ENCODE measurements at places on chromosomes 13 and 19.

- no peak for DNase-seq
- no peak overlapping the region for H3K4me3 ChIP-seq
- H3K4me1 ChIP-seq: no peaks in the 10 kb centered on the region
- H3K27ac ChIP-seq: no peak overlapping the region
- H3K36me3 ChIP-seq: peaks cover 95% of the 10 kb centered on the region
- no peaks in the 10 kb centered on the region for H3K27me3 ChIP-seq
Measured at GRCh38 chr13:110472904-110473563, 88.5 kb downstream of the RAB20 start.

DNA sequence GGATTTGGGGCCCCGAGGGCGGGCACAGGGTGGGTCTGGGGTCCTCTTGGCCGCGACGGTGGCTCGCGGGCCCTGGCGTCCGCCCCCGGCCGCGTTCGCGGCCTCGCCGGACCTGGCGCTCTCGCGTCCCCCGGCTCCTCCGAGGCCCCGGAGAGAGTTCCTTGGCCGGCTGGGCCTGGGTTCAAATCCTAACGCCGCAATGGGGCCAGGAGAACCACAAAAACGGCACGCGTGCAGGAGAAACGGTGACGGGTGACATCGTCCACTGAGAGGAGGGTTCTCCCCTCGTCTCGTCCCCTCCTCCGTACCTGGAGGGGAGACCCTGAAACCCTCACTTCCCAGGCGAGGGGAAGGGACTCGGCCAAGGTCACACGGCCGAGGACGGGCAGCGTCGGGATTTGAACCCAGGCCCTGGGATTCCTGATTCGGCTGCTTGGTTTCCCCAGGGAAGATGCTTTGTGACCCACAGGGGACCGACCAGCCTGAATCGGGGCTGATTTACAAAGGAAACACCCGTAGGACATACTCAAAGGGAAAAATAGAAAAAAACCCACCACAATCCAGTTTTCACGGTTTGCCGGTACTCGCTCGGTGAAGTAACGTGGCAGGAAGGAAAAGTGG lies 624 bp downstream of the SAFB start:
- peak; percentile 47 for DNase-seq
- peaks cover 61% of the 10 kb centered on the region for H3K36me3 ChIP-seq
- H3K4me3 ChIP-seq: peak overlapping the region; percentile 87
- H3K27ac ChIP-seq: peak overlapping the region; percentile 91
- no peaks in the 10 kb centered on the region for H3K27me3 ChIP-seq

GRCh38 chr13:29000826-29001225 lies 180.7 kb downstream of the MTUS2 start:
- H3K4me3 ChIP-seq: no peak overlapping the region
- no peak for DNase-seq
- H3K27ac ChIP-seq: no peak overlapping the region
- H3K27me3 ChIP-seq: no peaks in the 10 kb centered on the region

DNA sequence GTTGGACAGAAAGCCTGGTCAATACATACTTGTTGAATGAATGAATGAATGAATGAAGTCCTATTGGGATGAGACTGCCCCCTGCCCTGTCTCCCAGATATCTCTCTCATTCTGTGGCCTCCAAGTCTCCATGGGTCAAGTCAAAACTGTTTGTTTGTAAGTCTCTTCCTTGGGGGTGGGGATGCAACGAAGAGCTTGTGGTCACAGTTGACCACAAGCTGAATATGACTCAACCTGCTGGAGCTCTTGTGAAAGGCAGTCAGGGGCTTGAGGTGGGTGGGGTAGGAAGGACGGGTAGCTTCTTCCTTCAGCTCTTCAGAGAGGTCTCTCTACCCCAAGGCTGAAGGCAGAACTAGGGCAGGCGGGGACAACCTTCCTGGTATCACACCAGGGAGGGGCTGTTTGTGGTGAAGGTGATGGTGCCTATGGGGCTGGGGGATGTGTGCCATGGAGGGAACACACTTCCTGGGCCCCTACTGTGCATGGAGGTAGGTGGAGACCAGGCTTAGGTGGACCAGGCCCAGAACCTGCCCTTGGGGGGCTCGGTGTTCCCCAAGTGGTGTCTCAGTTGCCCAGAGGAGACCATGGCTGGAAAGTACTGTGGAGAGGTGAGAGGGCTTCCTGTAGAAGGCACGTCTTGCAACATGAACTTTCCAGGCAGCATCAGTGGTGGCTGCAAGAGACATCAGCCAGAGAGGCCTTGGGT lies 8.0 kb downstream of the MYO1F start:
- no peaks in the 10 kb centered on the region for H3K4me1 ChIP-seq
- DNase-seq: no peak
- H3K27me3 ChIP-seq: no peaks in the 10 kb centered on the region
- no peak overlapping the region for H3K27ac ChIP-seq
- H3K36me3 ChIP-seq: no peaks in the 10 kb centered on the region
- H3K4me3 ChIP-seq: no peak overlapping the region

DNA sequence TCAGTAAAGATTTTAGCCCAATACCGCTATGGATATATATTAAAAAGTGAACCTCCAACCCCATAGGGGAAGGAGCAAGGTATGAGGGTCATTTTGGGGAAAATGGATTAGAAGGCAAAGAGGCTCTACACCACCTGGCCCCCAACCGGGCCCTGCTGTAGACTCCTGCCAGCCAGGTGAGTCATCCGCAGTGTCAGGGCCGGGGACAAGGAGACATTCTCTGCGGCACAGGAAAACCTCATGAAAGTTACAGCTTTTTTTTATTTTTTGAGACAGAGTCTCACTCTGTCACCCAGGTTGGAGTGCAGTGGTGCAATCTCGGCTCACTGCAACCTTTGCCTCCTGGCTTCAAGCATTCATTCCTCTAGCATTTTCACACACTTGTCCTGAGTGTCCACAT lies 32.0 kb downstream of the ZFR2 start:
- H3K4me3 ChIP-seq: no peak overlapping the region
- no peaks in the 10 kb centered on the region for H3K4me1 ChIP-seq
- no peaks in the 10 kb centered on the region for H3K36me3 ChIP-seq
- no peak overlapping the region for H3K27ac ChIP-seq
- no peak for DNase-seq

DNA sequence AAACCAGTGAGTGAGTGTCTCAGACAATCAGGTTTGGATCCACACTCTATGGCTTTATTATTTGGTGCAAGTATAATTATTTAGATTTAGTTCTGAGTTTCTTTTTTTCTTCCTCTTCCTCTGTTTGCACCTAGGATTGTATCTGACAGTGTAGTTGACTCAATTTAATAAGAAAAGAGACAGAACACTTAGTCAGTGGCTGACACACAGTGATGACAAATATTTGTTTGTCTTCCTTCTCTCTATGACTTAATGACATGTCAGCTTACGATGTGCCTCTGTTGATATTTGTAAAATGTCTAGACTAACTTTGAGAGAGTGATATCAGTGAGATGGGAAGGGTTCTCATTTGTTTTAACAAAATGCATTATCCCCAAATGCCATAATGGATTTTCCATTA lies 129.5 kb upstream of the SLC10A2 start:
- no peak overlapping the region for H3K4me3 ChIP-seq
- no peaks in the 10 kb centered on the region for H3K27me3 ChIP-seq
- no peaks in the 10 kb centered on the region for H3K36me3 ChIP-seq
- H3K27ac ChIP-seq: no peak overlapping the region

Measured in endodermal cell (in vitro differentiated cells).